ENCODE measurements at places on chromosomes 3 and 15. TPM values are rescaled to one million over a fixed set of nuclear protein-coding genes. Genes with fewer than 3 reads are reported as not detected.

Gene PSTPIP1
- total RNA-seq, result not detected

Gene RHCG
- not detected for total RNA-seq

Gene GOLGA8R
- 0.27 TPM for total RNA-seq

Gene CCDC9B
- 54.7 TPM for total RNA-seq

Gene ATP13A5
- total RNA-seq, result not detected

Gene KIF7
- total RNA-seq, result 25.7 TPM

Gene PPARG
- total RNA-seq, result 4.1 TPM

Gene CKMT1A
- not detected for total RNA-seq

Gene MITF
- total RNA-seq, result 27.2 TPM

Gene SV2B
- not detected for total RNA-seq

Gene EPHB1
- 2.2 TPM for total RNA-seq

Gene TOPBP1
- 19.3 TPM for total RNA-seq

Gene ADAMTS17
- not detected for total RNA-seq

Gene GOLGA6B
- not detected for total RNA-seq

Gene FBLN2
- 84.5 TPM for total RNA-seq

Gene ADIPOQ
- total RNA-seq, result not detected

Gene SLCO2A1
- total RNA-seq, result 0.13 TPM

Gene RPL39L
- total RNA-seq, result 8.6 TPM

Gene RETNLB
- not detected for total RNA-seq

Gene PRKCD
- total RNA-seq, result 16.6 TPM

Gene SGO1
- total RNA-seq, result 12.4 TPM

Gene CPN2
- 0.15 TPM for total RNA-seq

Gene TTC14
- 30.4 TPM for total RNA-seq

Gene RPSA
- total RNA-seq, result 1,669 TPM

Gene KBTBD13
- not detected for total RNA-seq

Gene GRAMD1C
- 5.8 TPM for total RNA-seq

Gene CRABP1
- total RNA-seq, result not detected

Gene SENP5
- 29.7 TPM for total RNA-seq

Gene CCR2
- total RNA-seq, result not detected

Gene EDEM1
- 51.8 TPM for total RNA-seq

Gene SRGAP3
- total RNA-seq, result 0.34 TPM

Gene LRRC34
- total RNA-seq, result 0.74 TPM

Gene CLDN18
- not detected for total RNA-seq

Gene MAP1A
- total RNA-seq, result 140 TPM

Gene OR5K2
- total RNA-seq, result not detected

Gene KLF15
- 1.2 TPM for total RNA-seq

Gene ATP2B2
- total RNA-seq, result not detected

Gene DUOXA2
- total RNA-seq, result not detected

Gene PLSCR2
- total RNA-seq, result not detected

Gene RHOV
- total RNA-seq, result 0.18 TPM

Gene PLSCR5
- total RNA-seq, result not detected

Gene CCR9
- not detected for total RNA-seq

Gene ARID3B
- 1.4 TPM for total RNA-seq

Gene ST8SIA2
- not detected for total RNA-seq

Gene TMEM207
- total RNA-seq, result not detected

Gene DUOX1
- 0.08 TPM for total RNA-seq

Gene PIGB
- 21.0 TPM for total RNA-seq

Gene PXK
- 21.6 TPM for total RNA-seq

Gene ZMYND10
- 1.1 TPM for total RNA-seq

Gene CD200
- total RNA-seq, result not detected

Gene LRRC31
- not detected for total RNA-seq

Gene STAC
- total RNA-seq, result not detected

Gene LINGO1
- not detected for total RNA-seq

All from HFFc6 (cell line).